WERI-Rb-1 (cell line): ENCODE measurements at places on chromosomes 12 and 14.

GRCh38 chr14:95508377-95508776, 8.1 kb downstream of the SYNE3 start:
- no peak for DNase-seq

DNA sequence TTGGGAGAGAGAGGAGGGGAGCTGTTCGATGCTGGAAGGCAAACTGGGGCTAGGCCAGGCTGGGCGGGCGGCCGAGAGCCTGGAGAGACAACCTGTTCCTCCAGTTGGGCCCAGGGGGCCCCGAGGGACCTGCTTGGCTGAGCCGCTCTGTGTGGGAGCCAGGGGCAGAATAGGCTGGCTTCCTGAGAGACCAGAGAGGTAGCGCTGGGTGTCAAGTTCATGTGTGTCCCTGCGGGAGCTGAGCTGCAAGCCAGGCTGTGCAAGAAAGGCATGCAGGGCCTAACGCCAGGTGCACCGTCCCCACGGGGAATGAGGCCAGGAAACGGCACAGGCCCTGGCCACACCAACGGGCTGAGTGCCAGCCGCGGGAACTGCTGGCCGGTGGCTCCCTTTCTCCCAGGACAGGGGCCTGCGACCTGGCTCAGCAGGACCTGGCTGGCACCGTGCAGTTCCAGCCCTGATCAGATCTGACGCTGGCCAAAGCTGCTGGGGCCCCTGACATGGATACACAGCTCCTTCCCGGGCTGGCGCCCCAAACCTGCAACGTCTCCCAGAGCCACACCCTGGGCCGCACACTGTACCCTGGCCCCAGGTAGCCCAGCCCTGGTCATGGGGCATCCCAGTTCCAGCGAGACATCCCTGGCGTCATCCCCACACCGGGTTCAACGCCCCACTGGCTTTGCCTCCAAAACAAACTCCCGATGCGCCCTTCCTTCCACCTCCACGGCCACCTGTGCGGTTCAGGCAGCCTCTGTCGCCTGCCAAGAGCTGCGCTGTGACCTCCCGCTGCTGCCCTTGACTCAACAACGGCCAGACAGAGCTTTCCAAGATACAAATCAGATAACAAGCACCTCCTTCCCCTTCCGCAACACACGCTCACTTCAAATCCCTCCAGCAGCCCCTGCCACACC, 65.0 kb downstream of the RFLNA start:
- no peak for DNase-seq

DNA sequence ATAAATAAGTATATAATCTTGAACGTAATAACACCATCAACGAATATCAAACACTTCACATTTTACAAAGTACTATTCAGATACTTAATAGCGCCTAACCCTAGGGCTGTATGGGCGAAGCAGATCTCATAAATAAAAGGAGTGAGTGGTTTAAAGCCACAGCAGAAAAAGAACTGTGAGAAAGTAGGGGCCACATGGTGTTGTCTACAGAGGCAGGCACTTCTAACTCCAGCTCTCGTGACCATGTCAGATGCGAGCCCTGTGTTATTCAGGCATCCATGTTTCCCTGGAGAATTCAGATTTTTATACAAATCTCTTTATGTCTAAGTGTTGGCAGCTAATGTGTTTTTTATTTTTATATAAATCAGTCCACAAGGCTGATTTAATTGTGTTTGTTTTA, 212.2 kb downstream of the FBXL14 start:
- DNase-seq, result no peak

DNA sequence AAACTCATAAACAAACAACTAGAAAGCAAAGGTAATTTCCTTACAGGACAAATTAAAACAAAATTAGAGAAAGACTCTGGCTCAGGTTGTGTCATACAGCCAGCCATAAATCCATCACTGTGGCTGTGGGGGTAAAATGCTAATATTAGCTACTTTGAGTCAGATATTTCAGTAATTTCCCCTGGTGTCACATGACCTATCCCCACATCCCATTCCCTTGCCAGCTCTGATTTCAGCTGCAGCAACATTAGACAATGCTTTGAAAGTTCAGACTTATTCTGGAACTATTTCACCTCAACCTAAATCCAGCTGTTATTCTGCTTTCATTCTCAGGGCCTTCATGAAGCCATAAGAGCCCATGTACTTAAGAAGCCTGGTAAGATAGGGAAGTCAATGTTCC, 55.3 kb downstream of the RPL10L start:
- DNase-seq, result no peak

GRCh38 chr12:79366374-79366773, 324.4 kb downstream of the PAWR start:
- no peak for DNase-seq

GRCh38 chr14:106039400-106039799, 513.0 kb downstream of the TMEM121 start:
- DNase-seq, result no peak

- no peak for DNase-seq
These were observed 34.4 kb downstream of the TMEM116 start for GRCh38 chr12:111978545-111978944.

DNA sequence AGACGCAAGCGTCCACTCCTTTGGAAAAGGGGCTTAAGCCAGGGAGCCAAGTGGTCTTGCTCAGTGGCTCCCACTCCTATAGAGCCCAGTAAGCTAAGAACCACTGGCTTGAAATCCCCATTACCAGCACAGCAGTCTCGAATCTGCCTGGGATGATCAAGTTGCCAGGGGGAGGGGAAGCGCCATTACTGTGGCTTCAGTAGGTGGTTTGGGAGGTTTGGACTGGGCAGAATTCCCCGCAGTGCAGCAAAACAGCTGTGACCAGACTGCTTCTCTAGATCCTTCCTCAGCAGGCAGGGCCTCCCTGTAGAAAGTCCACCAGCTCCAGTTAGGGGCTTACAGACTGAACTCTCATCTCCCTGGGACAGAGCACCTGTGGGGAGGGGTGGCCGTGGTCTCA, 115.4 kb downstream of the TMEM117 start:
- DNase-seq, result peak; percentile 79

GRCh38 chr14:39491134-39491571, 58.9 kb upstream of the FBXO33 start:
- DNase-seq, result no peak

DNA sequence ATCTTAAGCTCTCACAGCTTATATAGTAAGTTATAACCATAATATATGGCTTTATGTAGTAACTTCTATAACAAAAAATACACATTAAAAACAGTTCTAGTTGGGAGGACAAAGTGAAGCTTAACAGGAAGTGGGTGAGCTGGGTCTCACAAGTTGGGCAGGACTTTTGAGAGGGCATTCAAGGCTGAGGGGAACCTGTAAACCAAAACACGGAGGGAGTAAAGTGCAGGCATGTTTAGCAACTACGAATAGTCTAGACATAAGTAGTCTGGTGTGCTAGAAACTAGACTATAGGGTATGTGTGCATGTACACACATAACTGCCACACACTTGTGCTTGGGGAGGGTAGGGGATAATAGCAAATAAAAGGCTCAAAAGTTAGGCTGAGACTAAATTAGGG, 14.2 kb upstream of the NEK9 start:
- DNase-seq, result no peak

DNA sequence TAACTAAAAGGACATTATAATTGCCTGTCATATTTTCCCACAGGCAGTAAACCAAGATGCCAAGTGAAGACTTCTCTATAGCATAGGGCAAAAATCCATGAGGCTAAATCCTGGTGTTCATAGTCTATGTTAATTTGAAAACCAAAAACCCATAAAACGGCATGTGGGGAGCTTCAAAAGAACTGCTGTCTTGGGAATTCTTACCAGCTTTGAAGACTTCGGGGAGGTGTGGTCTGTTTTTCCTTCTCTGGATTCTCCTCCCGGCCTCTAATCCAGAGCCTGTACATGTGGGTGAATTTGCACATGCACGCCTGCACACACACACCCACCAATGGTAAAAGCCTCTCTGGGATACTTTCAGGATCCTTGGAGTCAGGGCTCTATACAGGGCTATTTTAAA, 61.9 kb upstream of the IFNG-AS1 start:
- no peak for DNase-seq

- no peak for DNase-seq
These were observed 12.1 kb upstream of the FLVCR2 start for GRCh38 chr14:75566321-75566720.

DNA sequence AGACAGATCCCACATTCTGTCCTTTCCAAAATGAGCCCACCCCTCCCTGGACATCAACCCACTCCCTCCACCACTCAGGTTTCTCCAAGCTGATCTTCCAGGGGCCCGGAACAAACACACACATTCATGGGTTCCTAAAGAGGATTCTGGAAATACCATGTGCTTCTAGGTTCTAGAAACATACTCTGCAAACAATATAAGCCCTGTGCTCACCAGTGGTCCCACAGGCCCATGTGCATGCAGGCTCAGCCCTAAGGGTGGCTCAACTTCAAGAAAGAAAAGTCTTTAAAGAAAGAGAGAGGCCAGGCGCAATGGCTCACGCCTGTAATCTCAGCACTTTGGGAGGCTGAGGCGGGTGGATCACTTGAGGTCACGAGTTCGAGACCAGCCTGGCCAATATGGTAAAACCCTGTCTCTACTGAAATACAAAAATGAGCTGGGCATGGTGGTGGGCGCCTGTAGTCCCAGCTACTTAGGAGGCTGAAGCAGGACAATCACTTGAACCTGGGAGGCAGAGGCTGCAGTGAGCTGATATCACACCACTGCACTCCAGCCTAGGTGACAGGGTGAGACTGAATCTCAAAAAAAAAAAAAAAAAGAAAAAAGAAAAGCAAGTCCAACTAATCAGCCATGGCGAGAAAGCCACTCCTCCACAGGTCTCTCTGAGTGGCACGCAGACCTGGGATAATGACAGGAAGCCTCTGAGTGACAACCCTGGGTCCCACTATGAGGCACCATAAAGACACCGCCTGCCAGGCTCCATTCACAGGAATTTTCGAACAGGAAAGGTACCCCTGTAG, 59.5 kb upstream of the PNMA1 start:
- no peak for DNase-seq

DNA sequence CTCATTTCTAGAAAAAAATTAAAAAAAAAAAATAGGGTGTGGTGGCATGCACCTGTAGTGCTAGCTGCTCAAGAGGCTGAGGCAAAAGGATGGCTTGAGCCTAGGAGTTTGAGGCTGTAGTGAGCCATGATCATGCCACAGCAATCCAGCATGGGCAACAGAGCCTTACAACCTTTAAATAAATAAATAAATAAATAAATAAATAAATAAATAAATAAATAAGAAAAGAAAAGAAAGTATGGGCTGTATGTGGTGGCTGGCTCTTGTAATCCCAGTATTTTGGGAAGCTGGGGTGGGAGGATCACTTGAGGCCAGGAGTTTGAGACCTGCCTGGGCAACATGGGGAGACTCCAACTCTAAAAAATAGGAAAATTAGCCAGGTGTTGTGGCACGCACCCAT, 308.2 kb downstream of the ACSS3 start:
- DNase-seq, result no peak

DNA sequence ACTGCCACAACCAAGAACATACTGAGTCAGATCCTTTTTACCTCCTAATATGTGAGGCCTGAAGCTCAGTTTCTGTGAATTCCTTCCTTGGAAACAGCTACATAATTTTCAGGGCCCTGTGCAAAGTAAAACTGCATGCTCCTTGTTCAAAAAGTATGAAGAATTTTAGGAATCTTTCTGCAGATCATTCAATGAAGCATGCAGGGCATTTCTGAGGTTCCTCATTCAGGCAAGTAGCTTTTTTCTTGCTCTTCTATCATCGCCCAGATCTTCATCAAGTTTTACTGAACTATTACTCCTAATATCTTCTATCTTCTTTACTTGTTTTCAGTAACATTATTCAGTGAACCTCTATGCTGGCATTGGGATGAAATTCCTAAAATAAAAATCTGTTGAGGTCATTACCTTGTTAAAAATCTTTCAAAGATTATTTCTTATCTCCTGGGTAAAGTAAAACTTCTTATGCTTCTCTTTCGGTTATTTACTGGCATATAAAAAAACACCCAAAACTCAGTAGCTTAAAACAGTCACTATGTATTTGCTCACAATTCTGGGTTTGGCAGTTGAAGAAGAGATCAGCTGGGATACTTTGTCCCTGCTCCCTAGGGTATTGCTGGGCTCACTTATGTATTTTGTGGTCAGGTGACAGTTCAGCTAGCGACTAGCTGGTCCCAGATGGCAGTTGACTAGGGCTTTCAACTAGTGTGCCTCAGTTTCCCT, 42.6 kb upstream of the KRR1 start:
- no peak for DNase-seq

DNA sequence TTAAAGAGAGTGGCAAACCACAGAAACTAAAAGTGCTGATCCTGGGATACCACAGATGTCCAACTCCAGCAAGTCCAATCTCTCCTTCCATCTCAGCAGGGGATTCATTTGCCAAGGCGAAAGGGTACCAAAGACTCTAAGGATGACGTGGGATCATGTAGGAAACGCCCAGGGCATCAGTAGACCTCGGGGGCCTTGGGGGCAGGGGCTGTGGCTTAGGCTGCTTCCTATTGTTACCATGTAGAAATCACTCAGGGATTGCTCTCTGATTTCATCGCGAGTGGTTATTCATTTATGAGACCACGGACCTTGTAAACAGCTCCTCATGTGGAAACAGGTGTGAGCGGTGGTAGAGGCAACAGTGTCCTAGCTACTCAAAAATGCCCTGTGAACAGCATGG, 149.3 kb upstream of the FKBP4 start:
- no peak for DNase-seq

- DNase-seq, result peak; percentile 80
These were observed 39.1 kb upstream of the INF2 start for GRCh38 chr14:104650057-104650980.

DNA sequence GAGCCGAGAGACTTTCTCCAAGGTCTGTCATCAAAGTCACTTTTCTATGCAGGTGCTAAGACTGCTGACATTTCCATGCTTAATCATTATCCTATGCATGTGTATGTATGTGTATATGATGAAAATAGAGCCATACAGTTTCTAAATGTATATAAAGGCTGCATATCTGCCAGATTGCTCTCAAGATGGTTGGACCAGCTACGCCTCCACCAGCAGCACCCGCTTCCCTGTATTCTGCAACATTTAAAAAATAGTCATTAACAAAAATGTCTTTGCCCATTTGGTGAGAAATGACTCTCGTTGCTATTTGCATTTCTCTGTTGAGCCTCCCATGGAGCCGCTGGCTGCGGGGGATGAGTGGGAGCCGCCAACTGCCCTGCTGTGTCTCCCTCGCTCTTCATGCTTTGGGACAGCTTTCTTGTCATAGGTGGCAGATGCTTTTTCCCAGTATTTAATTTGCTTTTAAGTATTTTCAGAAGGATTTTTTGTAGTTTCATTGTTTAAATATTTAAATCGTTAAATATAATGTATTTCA, 54.7 kb downstream of the DYNC1H1 start:
- no peak for DNase-seq

- DNase-seq, result peak; percentile 33
These were observed 902 bp downstream of the EML5 start for GRCh38 chr14:88791629-88792472.

- DNase-seq, result no peak
These were observed 23.8 kb upstream of the ATP5MC2 start for GRCh38 chr12:53699678-53700025.

GRCh38 chr12:39990122-39991101, 115.5 kb downstream of the SLC2A13 start:
- peak; percentile 36 for DNase-seq

DNA sequence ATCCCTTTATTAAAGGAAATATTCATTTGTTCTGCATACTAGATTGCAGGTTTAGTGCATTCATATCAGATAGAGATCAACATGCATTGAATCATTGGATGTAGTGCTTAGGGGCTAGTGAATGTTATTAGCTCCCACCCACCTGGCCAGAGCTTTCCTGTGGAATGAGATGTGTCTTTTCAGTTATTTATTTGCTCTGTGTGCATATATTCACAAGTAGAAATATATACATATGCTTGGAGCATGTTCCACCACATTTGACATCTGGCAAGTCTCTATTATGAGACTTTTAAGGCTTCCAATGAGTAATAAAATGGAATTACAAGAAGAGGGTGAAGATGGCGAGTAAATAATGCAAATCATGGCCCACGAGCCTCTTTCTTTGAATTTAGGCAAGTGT, 180.0 kb upstream of the LMO3 start:
- peak; percentile 17 for DNase-seq
